Stimulated activated CD4-positive, alpha-beta T cell treated with anti-CD3 and anti-CD28 coated beads, Interleukin-1b, Interleukin-23, amount 100 ng/mL, for 1 hour (primary cell): ENCODE measurements at places on chromosomes 2 and 18.

GRCh38 chr2:10302479-10303180 is at the start of gene HPCAL1:
Gene HPCAL1, plus strand, starts transcription at chr2:10302904. Its CDS starts 116,854 bp downstream, at chr2:10419758.
- DNase-seq = peak; percentile 51

DNA sequence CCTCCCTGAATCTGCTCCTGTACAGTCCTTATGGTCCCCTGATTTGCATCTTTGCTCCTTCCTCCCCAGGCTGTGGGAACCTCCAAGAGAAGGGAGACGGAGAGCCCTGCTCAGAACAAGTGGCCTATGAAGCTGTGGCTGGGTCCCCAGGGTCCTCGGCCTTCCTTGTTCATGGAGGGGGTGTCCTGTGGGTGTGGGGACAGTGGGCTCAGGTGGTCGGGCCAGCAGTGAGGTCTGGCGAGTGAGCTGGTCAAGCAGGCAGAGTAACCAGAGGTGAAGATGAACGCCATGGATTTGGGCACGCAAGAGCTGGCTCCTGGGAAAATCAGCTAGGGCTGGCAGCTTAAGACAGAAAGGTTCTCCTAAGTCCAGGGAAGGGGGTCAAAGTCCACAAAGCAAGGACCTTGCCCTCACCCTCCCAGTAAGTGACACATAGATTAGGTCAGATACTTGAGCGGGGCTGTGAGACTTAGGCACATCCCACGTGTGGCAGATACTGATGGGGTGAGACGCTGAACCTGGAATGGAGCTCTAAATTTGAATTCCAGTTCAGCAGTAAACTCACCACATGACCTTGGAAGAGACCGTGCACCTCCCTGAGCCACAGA is 24.8 kb downstream of the GNLY start:
- no peak for DNase-seq

GRCh38 chr2:68467077-68467960 is at the start of the genes APLF and FBXO48:
Gene APLF, plus strand, starts transcription at chr2:68467585. Its CDS starts 147 bp downstream, at chr2:68467732.
Gene FBXO48, minus strand, starts transcription at chr2:68467294. Its CDS starts 2,149 bp downstream, at chr2:68465145.
- DNase-seq = peak; percentile 98

DNA sequence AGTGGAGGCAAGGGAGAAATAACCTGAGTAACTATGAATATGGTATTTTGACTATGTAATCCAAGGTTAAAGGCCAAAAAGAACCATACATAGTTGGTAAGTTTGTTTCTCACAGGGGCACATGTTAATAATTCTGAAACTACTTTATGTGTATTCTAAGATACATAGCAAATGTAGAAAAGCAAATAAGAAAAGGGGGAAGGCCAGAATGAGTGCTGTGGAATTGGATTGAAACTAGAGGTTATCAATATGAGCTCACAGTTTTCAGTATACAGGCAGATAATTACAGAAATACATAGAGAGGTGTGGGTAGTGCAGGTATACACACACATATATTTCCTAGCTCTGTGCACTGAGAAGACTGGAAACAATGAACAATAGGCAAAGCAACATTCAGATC is 13.7 kb downstream of the INO80C start:
- no peak for DNase-seq

- no peak for DNase-seq
Observed at GRCh38 chr18:56000041-56000440, 412.0 kb upstream of the TCF4 start.

DNA sequence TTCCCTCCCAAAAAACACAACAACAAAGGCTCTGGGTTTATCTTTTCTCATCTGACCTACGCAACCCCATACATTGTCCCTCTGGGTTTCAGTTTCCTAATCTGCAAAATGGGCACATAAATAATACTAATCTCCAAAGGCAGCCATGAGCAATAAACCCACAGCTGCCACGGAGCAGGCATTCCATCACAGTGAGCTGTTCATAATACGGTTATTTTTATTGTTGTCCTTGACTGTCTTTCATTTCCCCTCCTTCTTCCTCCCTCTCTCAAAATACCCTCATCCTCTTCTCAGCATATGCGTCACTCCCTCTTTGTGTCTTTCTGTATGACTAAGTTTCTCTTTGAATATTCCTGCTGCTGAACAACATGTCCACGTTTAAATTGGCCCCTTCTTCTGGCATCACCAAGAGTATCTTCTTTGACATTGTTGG is 129.8 kb upstream of the CAB39 start:
- no peak for DNase-seq

DNA sequence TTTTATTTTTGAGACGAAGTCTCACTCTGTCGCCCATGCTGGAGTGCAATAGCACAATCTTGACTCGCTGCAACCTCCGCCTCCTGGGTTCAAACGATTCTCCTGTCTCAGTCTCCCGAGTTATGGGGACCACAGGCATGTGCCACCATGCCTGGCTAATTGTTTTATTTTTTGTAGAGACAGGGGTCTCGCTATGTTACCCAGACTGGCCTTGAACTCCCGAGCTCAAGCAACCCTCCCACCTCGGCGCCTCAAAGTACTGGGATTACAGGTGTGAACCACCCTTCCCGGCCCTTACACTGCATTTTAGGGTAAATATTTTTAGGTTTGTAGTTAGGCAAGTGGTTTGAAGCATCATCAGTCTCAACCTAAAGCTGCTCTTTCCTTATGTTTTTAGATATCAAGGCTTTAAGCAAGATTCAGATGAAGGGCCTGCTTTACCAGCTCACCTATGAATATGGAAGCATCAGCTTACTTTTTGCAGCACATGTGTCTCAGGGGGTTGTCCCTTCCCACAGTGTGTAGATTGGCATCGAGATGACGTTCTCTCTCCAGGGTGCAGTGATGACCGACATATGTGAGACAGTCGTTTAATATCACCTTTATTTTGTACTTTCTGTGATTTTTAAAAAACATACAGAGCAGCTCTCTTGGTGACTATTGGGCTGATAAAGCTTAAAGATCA is 47.2 kb downstream of the ATIC start:
- no peak for DNase-seq

DNA sequence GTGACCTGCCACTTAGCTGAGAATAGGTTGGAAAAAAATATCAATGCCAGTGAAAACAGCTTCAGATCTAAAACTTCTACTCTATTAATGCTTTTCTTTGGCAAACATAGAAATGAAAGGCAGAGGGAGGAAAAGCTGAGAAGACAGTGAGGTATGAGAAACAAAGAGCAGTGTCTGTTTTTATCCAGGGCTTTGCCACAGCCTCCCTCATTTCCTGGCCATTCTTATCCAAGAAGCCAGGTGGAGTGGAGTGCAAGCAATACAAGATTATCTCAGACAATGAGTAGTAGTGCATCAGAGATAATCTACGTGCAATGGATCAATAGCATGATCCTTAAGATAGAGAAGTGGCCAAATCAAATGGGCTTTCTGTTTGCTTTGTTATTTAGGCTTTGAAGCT is 808.7 kb upstream of the PIK3C3 start:
- no peak for DNase-seq

GRCh38 chr2:190413421-190413820 is 5.3 kb downstream of the MFSD6 start:
- DNase-seq = no peak

DNA sequence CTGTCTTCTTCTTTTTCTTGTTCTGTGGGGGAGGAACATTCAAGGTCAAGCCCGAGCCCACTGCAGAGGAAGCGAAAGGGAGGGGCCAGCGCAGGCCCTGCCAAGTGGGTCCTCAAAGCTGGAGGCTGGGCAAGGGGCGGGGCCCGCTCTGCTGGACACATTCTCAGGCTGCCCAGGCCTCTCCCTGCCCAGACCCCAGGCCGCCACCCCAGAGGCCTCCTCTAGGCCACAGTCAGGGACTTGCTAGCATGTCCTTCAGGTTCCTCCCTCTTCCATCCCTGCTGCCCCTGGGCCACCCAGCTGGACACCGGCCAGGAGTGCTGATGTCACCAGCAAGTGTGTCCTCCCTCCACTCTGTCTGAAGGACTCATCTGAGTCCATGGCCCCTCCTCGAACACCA is 44.1 kb downstream of the KIF1A start:
- no peak for DNase-seq

DNA sequence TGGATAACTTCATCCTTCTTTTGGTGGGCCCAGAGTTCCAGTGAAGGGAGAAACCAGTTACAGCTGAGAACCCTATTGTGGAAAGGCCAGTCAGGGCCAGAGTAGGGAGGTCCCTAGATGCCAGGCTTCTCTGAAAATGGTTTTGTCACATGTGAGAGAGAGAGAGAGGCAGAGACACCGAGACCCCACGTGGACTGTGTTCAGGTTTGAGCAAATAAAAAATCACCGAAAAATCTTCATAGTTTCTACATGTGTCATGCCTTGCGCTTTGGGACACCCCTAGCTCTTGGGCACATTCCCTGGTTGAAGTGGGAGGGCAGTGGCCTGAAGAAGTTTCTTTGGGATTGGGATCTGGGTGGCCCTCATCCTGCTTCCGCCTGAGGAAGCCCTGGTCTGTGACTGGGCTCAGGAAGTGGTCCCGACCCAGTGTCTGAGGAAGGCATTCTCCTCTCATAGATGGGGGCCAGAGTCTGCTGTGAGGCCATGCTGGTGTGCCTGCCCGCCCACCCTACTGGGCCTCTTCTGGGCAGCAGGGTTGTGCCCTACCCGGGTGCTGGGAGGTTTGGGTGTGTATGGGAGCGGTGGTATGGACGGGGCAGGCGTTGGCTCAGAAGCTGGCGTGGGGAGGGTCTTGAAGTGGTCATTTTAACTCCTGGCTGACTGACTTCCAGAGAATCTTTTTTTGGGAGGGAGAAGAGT is 16.1 kb downstream of the NCK2 start:
- no peak for DNase-seq

GRCh38 chr2:176595986-176596385 is 326.7 kb downstream of the MTX2 start:
- DNase-seq = no peak

GRCh38 chr18:9971313-9971920 is 57.6 kb downstream of the VAPA start:
- peak; percentile 51 for DNase-seq

GRCh38 chr2:197878792-197879191 is 74.4 kb downstream of the PLCL1 start:
- DNase-seq = no peak

DNA sequence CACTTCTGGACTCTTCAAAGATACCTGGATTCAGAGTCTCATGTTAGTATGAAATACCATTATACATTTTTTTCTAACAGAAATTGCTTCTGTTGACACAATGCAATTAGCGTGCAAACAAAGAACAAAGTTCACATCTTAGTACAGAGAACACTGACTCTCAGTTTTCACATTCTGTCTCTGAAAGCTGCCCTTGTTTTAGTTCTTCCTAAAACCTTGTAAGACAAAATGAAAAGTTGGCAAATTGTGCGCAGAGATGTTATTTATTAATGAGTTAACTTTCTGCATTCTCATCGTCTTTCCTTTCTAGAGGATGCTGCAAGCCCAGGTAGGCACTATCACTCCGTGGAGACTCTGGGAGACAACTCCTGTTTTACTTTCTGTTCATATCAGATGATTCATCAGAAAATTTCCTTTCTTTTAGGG is 377.3 kb upstream of the POU3F3 start:
- no peak for DNase-seq

GRCh38 chr2:14816069-14817060 is 183.8 kb downstream of the LRATD1 start:
- no peak for DNase-seq

- DNase-seq = no peak
Observed at GRCh38 chr18:9638886-9639285, 24.5 kb upstream of the PPP4R1 start.

- DNase-seq = no peak
Observed at GRCh38 chr2:16452123-16452522, 213.5 kb downstream of the CYRIA start.

DNA sequence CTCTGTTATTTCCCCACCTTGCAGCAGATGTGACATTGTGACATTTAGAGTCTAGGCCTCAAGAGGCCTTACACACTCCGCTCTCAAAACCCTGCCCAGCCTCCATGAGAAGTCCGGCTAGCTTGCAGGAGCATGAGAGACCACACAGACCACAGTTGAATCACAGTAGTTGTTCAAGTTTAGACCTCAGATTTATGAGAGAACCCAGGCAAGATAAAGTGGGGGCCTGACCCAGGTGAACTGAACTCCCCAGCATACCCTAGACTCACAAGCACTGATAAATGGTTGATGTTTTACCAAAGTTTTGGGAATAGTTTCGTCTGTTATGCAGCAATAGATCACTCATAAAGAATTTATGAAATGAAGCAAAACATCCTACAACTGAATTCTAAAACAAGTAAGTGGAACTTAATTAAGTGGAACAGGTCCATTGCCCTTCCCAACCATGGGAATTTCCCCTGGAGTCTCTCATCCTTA is 4.7 kb upstream of the STAT1 start:
- no peak for DNase-seq

DNA sequence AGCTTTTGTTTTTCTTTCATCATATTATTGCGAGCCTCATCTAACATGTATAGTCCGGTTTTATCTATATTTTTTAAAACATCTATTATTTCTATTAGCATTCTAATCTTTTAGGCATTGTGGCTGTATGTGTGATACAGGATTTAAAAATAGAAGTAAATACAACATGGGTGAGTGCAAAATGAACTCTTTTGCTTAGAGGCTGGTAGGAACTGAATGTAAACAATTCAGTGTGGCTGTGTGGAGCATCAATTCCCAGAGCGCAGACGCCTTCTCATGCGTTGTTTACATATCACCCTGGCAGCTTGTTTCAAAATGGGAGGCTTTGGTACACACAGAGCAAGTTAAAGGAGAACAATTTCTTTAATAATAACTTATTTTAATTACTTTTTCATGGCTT is 836 bp downstream of the DTNA start:
- DNase-seq = no peak

GRCh38 chr2:23380562-23381065 is 4.4 kb upstream of the KLHL29 start:
- DNase-seq = no peak

DNA sequence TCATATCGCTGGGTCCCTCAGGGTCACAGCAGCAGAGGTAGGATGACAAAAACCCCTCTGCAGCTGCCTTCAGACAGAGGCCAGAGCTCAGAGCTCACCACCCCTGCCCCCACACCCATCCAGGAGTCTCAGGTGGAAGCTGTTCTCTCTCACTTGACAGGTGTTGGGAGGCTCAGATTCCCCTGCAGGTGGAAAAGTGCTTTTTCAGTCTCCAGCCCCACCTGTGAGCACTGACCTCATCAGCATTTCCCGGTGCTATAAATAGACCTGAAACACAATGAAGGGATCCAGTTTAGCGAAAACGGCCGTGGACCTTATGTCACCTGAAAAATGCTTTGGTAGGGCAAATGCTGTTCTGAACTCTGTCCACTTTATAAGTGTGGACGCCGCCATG is 254.9 kb downstream of the NDUFA10 start:
- no peak for DNase-seq

DNA sequence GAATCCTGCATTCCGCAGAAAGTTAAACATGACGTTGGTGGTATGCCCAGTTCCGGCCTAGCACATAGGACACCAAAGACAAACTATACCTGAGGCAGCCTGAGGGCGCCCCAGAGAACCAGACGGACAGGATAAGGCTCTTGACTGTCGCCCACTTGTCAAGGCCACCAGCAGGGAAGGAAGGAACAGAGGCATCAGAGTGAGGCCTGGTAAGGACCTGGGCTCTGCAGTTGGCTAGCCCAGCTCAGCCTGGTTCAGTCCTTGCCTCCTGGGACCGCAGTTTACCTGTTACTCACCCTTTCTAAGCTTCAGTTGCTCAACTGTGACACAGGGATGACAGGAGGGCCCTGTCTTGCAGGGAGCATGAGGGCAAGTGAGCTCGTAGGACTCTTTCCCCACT is 82.1 kb downstream of the ACTR2 start:
- no peak for DNase-seq
